ENCODE measurements at places on chromosomes 7 and 10.
A peak's percentile ranks its signal among the peaks of the same experiment; 100 is the strongest.

DNA sequence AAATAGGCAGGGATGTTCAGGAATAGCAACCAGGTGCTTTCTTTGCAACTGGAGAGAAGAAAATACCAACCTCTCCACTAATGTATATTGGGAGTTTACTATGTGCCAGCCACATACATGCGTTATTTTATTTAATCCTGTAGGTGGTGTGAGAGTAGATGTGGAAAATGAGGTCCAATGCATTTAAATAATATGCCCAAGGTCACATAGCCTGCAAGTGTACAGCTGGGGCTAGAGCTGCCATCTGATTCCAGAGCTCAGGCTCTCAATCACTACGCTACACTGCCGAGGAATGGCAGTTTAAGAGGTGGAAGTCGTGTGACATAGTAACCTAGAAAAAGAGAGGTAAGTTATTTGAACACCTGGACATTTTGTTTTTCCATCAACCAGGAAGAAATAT, 277.0 kb downstream of the EXOC4 start:
- DNase-seq = no peak

GRCh38 chr7:109391240-109391639, 821.6 kb downstream of the DNAJB9 start:
- DNase-seq = no peak

GRCh38 chr7:156592155-156592884, 48.3 kb upstream of the RNF32 start:
- DNase-seq = no peak

DNA sequence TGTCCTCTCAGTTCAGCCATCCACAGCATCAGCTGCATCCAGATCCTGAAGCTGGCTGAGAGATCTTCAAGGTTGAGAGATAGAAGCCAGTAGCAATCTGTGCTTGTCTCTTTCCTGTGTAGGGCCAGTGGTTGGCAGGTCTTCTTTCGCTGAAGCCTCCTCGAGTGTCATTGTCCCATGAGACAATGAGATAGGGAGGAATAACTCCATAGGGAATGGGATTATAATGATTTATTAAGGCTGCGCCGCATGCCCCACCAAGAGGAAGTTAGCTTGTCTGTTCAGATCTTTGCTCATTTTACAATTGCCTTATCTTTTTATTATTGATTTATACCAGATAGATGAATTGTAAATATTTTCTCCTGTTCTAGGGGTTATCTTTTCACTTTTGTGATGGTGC, 61.5 kb downstream of the MCMBP start:
- DNase-seq = no peak

GRCh38 chr7:142799437-142799835, 28.7 kb downstream of the PRSS2 start:
- no peak for DNase-seq

DNA sequence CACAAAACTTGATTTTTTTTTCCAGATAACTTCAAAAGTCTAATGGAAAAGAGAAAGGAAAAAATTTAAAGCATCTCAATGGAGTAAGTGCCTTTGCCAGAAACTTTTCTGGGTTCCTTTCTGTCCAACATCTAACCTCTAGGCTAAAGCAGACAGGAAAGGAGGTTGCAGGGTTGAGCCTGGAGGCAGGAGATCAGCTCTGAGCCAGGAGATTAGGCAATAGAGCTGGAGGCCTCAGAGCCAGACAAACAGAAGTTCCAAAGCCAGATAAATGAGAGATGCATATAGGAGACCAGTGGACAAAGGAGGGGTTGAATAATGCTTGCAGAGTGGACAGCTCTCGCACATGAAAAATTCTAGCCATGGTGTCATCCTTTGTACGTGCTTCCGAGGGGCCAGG, 42.9 kb downstream of the CHN2 start:
- DNase-seq = no peak

GRCh38 chr10:73244866-73245477, 2.1 kb downstream of the DNAJC9 start:
- DNase-seq = no peak

GRCh38 chr10:35705051-35705450, 63.0 kb upstream of the FZD8 start:
- DNase-seq = no peak

- no peak for DNase-seq
Measured at GRCh38 chr7:95865716-95866371, 93.5 kb downstream of the DYNC1I1 start.

DNA sequence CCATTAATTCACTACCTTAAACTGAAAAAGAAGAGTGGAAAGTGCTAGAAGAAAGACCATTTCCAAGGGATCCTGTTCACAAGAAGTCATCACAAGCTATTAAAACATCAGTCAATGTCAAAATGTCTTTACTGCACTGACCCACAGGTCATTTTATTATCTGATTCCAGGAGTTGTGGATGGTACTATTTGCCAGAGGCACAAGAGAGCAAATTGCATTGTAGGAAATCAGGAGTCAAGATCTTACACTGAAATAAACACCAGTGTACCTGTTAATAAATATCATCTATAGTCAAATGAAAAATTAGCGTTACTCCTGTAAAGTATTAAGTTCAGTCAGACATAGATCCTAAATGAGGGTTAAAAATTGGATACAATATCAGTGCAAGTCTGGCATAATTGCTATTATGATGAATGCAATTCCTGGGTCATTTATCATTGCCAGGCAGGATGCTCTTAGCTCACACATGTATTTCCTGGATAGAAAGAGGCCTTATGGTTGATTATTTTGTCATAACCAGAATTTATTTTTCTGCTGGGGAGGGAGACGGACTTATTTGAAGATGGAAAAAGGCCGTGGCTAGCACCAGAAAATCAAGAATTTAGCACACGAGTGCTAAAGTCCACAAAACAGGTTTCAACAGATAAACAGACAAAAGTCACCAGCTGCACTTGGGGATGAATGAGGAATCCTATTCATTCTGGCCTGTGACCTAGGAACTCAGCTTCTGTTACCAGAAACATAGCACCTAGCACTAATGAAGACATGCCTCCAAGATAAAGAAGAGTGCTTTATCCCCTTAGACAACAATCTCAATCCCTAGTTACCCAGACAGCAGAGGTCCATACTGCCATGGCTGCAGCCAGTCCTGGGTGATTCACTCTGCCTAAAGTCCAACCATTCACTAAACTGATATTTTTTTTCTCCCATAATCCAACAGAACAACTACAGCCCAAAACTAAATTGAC, 683.1 kb upstream of the POM121L12 start:
- DNase-seq = no peak

DNA sequence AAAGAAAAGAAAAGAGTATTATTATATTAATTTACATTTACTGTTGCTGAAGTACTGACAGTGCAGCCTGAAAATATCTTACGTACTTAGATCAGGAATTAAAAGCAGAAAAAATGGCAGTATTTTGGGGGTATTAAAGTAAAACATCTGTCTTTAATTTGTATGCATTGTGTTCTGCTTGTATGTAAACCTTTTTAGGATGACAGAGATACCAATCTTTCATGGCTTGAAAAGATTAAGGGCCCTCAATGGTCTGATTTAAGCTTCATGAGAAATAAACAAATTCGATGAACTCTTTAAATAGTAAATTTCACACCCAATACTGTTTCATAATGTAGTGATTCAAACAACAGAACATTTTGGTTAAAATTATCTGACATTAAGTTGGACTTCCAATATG, 116.3 kb downstream of the MLLT10 start:
- DNase-seq = no peak

DNA sequence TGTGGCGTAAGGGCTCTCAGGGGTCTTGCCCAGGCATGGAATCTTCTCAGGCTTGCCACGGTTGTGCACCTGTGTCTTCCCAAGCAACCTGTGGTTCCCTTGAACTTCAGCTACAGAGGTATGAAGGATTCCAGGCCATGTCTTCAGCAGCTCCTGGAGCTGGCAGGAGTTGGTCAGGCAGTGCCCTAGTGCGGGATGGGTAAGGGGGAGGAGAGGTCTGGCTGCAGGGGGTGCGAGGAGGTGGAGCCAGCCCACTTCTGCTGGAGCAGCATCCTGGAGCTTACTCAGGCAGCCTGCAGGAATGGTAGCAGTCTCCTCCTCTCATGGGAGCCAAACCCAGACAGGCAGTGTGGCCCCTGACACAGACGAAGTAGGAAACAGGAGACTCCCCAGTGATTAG, 3.8 kb upstream of the TRIL start:
- DNase-seq = no peak

DNA sequence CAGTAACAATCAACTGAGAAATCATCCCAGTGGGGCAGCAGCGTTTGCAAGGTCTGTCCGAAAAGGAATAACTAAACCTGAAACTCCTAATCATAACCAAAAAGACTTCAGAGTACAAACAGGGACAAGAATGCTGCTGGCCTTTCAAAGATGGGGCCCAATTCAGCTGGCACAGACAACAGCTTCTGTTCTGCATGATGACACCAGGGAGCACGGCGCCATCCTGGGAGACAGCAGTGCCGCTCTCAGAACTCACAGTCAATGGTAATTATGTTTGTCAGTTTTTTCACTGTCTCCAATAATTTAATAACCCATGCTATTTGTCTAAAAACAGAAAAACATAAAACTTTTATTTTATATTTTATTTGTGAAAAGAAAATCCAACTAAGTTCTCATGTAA, 90.0 kb downstream of the LARP4B start:
- no peak for DNase-seq

- DNase-seq = peak; percentile 84
Measured at GRCh38 chr7:100467638-100468373, 3.7 kb upstream of the SPACDR start.

DNA sequence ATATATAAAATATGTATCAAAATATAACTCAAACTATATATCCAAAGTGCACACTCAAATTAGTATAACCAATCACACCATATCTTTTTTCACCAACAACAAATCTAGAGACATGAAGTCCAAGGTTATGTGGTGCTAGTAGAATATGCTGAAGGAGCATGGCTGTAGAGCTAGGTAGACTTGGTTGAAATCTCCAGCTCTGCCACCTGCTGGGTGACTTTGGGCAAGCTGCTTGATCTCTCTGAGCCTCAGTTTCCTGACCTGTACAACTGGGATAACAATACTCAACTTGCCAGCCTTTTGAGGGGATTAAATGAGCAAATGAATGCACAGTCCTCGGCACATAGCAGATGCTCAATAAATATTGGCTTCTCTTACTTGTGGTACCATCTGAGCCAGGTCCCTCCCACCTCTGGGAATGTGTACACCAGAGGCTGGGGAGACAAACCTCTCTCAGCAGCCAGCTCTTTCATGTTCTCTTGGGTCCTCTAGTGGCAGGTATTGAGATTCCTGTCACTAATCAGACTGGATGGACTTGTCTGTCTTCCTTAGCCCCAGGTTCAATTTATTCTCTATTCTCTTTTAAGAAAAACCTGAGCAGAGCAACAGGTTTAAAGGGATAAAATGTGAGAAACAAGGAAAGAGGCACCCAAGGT, 94.3 kb upstream of the PDE1C start:
- DNase-seq = peak; percentile 17

GRCh38 chr7:74334030-74334429, 44.8 kb downstream of the CLIP2 start:
- no peak for DNase-seq

GRCh38 chr7:94422136-94422535, 27.4 kb downstream of the COL1A2 start:
- no peak for DNase-seq

DNA sequence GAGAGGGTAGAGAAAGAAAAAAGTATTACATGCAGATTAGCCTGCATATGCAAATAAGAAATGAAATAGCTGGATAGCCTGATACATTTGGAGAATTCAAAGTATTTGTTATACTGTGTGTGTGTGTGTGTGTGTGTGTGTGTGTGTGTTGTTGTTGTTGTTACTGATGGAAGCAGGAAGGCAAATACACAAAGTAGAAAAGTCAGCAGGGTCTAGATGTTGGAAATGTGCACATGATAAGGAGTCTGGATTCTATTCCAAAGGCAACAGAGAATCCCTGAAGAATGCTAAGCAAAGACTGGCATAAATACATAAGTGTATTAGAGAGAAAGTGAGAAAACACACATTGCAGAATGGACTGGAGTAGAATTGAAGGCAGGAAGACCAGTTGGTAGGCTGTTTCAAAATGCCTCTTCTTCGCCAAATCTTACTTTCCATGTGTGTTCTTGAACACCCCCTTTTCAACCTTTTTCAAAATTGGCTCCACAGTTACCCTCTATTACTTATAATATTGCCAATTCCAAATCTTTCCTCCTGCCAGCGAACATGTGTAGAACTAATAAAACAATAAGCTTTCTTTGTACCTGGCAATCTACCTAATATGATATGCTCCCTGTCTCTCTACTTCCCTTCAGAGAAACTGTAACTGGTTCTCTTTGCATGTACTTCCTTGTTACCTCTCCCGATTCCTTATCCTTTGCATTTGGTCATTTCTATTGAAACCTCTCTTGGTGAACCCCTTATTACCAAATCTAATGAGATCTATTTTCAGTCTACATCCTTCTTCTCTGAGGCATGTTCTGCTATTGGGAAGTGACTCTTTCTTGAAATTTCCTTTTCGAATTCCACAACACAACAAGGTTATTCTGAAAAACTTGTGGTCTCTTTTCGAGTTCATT, 6.2 kb downstream of the CPED1 start:
- DNase-seq = no peak

Measured in frontal cortex (tissue), 4 donors.